ENCODE measurements at places on chromosomes 11 and 22. TPM values are rescaled to one million over a fixed set of nuclear protein-coding genes. Genes with fewer than 3 reads are reported as not detected.

DNA sequence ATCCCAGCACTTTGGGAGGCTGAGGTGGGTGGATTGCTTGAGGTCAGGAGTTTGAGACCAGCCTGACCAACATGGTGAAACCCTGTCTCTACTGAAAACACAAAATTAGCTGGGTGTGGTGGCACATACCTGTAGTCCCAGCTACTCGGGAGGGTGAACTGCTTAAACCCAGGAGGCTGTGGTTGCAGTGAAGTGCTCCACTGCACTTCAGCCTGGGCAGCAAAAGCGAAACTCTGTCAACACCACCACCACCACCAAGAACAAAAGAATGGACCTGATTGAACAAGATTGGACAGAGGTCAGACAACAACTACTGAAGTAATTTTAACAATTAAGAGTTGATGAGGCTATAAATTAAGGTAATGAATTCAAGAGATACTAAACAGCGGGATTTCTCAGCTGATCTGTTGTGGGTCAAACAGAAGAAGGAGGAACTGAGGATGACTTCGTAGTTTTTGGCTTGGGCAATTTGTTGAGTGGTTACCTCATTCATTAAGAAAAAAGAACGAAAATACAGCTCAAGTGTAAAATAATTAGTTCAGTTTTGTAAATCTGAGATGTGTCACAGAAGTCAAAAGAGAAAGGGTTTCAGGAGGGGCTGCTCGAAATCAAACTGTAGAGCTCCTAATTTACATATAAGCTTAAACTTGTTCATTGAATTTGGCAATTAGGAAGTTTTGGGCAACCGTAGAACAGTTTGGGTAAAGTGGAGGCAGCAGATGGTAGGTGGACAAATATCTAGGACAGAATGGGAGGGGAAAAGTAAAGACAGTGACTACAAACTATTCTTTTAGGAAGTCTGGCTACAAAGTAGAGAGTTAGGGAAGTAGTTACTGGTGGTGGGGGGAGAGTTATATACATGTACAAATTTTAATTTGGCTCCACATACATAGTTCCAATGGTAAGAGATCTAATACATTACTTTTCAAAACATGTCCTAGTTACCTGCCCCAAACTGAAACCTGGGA is 4.5 kb downstream of the IL18 start:
- no peaks in the 10 kb centered on the region for H3K4me1 ChIP-seq
- no peak for DNase-seq
- H3K4me3 ChIP-seq = no peak overlapping the region
- peaks cover 4% of the 10 kb centered on the region for H3K27me3 ChIP-seq
- H3K36me3 ChIP-seq = no peaks in the 10 kb centered on the region
- H3K27ac ChIP-seq = no peak overlapping the region

- H3K4me1 ChIP-seq = peaks cover 6% of the 10 kb centered on the region
- no peak overlapping the region for H3K4me3 ChIP-seq
- no peak for DNase-seq
- H3K36me3 ChIP-seq = no peaks in the 10 kb centered on the region
- no peaks in the 10 kb centered on the region for H3K27me3 ChIP-seq
Observed at GRCh38 chr11:122197066-122197987, 81.3 kb upstream of the BLID start.

DNA sequence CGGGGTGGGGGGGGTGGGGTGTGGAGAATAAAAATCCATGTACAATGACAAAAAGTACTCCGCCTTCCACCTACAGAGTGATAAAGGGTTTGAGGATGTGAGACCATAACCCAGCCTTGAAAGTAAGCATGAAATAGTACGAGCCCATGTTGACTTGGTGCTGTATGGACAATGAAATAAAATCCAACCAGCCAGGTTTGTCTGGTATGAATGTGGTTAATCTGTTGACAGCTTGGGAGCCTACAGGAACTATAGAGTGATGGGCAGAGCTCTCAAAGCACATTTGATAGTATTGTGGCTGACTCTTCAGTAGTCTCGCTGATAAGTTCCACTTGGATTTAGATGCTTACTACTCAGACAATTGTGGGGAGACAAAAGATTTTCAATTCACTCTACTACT is 48.8 kb upstream of the CD44 start:
- no peaks in the 10 kb centered on the region for H3K27me3 ChIP-seq
- no peak overlapping the region for H3K4me3 ChIP-seq
- H3K4me1 ChIP-seq = peaks cover 9% of the 10 kb centered on the region
- no peak overlapping the region for H3K27ac ChIP-seq

GRCh38 chr22:35458547-35459422 is 58.8 kb downstream of the MCM5 start:
- H3K4me1 ChIP-seq = peaks cover 13% of the 10 kb centered on the region
- DNase-seq = no peak
- no peak overlapping the region for H3K27ac ChIP-seq
- H3K4me3 ChIP-seq = no peak overlapping the region

DNA sequence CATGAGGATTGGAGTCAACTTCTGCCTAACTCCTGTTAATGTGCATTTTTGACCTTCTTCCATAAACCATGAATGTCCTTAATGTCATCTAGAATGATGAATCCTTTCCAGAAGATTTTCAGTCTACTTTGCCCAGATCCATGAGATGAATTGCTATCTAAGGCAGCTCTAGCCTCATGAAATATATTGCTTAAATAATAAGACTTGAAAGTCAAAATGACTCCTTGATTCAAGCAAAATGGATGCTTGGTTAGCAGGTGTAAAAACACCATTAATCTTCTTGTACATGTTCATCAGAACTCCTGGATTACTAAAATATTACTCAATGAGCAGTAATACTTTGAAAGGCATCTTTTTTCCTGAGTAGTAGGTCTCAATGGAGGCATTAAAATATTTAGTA is 238.5 kb upstream of the ZC3H12C start:
- no peaks in the 10 kb centered on the region for H3K36me3 ChIP-seq
- no peak overlapping the region for H3K27ac ChIP-seq
- H3K4me3 ChIP-seq = no peak overlapping the region

DNA sequence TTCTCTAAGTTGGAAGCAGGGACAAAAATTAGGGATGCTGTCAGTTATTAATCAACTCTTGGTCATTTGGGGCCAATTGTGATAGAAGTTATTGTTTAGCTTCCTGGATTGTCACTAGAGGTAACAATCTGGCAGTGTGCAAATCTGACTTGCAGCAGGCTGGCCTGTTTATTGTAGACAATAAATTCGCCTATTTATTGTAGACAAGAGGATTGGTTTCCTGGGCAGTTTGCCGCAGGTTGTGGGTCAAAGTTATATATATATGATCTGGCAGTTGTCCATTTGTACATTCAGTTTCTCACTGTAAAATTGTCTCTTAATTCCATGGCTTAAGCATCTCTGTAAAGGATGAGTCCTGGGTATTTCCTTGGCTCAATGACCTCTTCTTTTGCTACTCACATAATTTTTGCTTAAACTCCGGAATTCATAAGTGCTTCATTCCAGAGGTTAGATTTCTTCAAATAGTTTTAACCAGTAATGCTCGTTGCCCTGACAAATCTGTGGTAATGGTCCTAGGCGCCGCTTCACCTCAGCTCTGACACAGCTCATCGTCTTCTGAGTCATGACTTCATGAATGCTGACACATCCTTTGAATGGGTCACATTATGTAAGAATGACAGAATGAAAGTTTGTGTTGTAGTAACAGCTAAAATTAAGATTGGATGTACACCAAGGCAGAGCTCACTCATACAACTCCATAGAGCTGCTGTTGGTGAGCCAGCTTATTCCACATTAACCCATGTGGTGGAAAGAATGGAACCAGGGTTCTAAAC is 7.8 kb upstream of the MMP3 start:
- H3K27me3 ChIP-seq = peaks cover 2% of the 10 kb centered on the region
- no peak overlapping the region for H3K4me3 ChIP-seq
- no peaks in the 10 kb centered on the region for H3K4me1 ChIP-seq
- no peak for DNase-seq

DNA sequence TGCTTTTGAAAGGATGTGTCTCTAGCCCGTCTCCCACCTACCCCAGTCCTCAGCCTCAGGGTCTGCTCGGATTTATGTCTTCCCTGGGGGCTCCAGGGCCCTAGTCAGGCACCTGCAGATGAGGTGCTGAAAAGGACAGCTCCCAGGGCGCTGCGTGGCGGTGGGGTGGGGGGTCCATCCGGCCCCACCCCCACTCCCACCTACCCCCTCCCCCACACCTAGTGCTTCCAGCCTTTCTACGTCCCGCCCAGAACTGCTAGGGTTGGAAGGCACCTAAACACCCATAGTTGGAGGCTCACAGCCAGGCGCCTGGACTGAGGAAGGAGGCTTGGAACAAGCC is 1.4 kb upstream of the ROBO3 start:
- no peaks in the 10 kb centered on the region for H3K36me3 ChIP-seq
- no peak overlapping the region for H3K4me3 ChIP-seq
- DNase-seq = no peak
- peaks cover 96% of the 10 kb centered on the region for H3K27me3 ChIP-seq
- H3K4me1 ChIP-seq = peaks cover 11% of the 10 kb centered on the region

DNA sequence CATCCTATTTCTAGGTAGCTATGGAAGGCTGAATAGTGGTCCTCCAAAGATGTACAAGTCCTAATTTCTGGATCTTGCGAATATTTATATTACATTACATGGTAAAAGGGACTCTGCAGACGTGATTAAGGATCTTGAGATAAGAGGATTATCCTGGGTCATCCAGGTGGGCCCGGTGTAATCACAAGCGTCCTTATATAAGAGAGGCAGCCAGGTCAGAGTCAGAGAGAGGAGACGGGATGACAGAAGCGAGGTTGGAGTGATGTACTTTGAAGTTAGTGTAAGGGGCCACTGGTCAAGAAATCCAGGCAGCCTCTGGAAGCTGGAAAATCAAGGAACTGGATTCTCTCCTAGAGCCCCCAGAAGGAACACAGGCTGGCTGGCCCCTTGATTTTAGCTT is 70.1 kb upstream of the MYOD1 start:
- H3K27ac ChIP-seq = no peak overlapping the region
- no peak for DNase-seq
- peaks cover 20% of the 10 kb centered on the region for H3K4me1 ChIP-seq
- H3K4me3 ChIP-seq = no peak overlapping the region
- H3K36me3 ChIP-seq = no peaks in the 10 kb centered on the region

DNA sequence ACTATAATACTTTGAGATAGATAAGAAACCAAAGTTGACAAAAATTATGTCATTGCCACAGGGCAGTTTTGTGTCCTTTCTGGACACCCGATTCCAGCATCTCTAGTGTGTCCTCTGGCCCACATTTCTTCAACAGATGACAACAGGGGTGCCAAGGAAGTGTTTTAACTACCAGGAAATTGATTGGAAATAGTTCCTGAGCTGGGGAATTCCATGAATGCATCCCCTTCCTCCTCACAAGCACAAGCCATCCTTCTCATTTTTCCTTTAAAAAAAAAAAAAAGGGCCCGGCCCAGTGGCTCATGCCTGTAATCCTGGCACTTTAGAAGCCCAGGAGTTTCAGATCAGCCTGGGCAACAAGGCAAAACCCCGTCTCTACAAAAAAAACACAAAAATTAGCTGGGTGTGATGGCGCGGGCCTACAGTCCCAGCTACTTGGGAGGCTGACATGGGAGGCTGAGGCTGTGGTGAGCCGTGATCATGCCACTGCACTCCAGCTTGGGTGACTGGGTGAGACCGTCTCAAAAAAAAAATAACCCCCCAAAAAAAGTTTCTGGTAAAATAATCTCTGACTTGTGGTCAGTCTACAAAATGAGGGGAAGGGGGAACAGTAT is 797 bp upstream of the B3GAT3 start:
- peak overlapping the region; percentile 88 for H3K4me3 ChIP-seq
- peaks cover 24% of the 10 kb centered on the region for H3K36me3 ChIP-seq
- peaks cover 26% of the 10 kb centered on the region for H3K4me1 ChIP-seq
- peak overlapping the region; percentile 98 for H3K27ac ChIP-seq
- DNase-seq = no peak
- H3K27me3 ChIP-seq = peaks cover 2% of the 10 kb centered on the region

- DNase-seq = no peak
- H3K27ac ChIP-seq = no peak overlapping the region
- no peaks in the 10 kb centered on the region for H3K27me3 ChIP-seq
- no peaks in the 10 kb centered on the region for H3K36me3 ChIP-seq
- no peak overlapping the region for H3K4me3 ChIP-seq
Observed at GRCh38 chr22:25102722-25103121, 96.9 kb upstream of the CRYBB3 start.

GRCh38 chr22:34997633-34998299 is 68.2 kb upstream of the ISX start:
- peaks cover 3% of the 10 kb centered on the region for H3K4me1 ChIP-seq
- H3K36me3 ChIP-seq = no peaks in the 10 kb centered on the region
- peaks cover 19% of the 10 kb centered on the region for H3K27me3 ChIP-seq
- H3K4me3 ChIP-seq = no peak overlapping the region

- no peak overlapping the region for H3K27ac ChIP-seq
- no peak for DNase-seq
- no peaks in the 10 kb centered on the region for H3K27me3 ChIP-seq
- peaks cover 7% of the 10 kb centered on the region for H3K4me1 ChIP-seq
- no peaks in the 10 kb centered on the region for H3K36me3 ChIP-seq
- no peak overlapping the region for H3K4me3 ChIP-seq
Observed at GRCh38 chr11:119573858-119574257, 150.9 kb upstream of the THY1 start.

Gene SHANK2
- total RNA-seq = 7.6 TPM

Gene MRGPRX3
- total RNA-seq = not detected

Gene ASRGL1
- total RNA-seq = 50.1 TPM

Gene NTM
- total RNA-seq = 13.2 TPM

Gene SEC14L6
- 3.3 TPM for total RNA-seq

Gene LIN7C
- total RNA-seq = 34.0 TPM

Gene HORMAD2
- total RNA-seq = not detected

Gene ANO9
- not detected for total RNA-seq

Gene CHRDL2
- 0.55 TPM for total RNA-seq

Gene RBM4B
- 57.0 TPM for total RNA-seq

Gene RIC3
- total RNA-seq = 9.1 TPM

Gene C11orf16
- not detected for total RNA-seq

Gene GGTLC3
- not detected for total RNA-seq

Gene CEP126
- 2.1 TPM for total RNA-seq

All from neural crest cell (in vitro differentiated cells).